ENCODE measurements at places on chromosomes 1 and 21. TPM values are rescaled to one million over a fixed set of nuclear protein-coding genes. Genes with fewer than 3 reads are reported as not detected.

- peak; percentile 92 for DNase-seq
Measured at GRCh38 chr1:156146020-156146768, 7.2 kb upstream of the SEMA4A start.

DNA sequence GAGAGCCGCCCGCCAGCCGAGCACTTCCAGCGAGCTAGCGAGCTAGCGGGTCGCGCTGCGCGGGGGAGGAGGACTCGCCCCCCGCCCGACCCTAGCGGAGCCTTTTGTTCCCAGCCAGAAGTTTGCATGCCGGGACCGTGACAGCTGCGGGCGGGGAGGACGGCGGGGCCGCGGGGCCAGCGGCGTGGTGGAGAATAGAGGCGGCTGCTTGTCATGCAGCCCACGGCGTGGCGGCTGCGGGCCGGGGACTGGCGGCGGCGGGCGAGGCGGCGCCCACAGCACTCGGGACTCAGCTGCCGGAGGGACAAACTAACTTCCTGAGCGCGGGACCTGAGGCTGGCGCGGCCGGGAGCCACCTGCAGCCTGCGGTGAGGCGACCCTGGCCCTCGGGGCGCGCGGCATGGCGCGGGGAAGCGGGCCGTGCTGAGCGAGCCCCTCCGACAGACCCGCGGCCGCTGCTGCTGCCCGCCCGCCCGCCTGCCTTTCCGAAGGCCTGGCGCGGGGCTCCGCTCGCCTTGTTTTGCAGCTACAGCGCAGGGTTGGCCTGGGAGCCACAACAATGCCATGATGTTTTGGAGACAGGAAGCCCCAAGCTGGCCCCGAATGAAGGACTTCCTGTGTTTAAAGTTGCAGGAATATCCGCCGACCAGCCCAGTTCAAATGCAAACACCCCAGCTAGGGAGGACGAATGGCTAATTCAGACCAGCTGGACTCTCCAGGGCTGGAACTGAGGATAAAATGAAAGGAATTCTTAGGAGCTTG, 82.2 kb upstream of the BMP8A start:
- DNase-seq: peak; percentile 72

DNA sequence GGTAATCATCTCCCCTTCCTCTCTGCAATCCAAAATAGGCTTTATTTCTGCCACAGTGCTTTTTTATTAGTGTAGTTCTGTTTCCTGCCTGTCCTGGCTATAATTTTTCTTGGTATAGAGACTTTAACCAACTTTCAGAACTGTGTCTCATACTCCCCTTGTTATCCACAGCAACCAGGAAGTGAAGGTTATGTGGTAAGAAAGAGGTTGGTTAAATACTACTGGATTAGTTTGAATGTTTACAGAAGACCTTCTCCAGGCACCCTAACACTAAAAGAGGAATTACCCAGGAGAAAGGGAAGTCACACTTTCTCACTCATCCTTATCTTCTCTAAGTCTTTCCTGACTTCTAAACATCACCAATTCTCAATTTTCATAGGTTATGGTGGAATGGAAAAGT, 17.8 kb upstream of the TNFSF4 start:
- no peak for DNase-seq

DNA sequence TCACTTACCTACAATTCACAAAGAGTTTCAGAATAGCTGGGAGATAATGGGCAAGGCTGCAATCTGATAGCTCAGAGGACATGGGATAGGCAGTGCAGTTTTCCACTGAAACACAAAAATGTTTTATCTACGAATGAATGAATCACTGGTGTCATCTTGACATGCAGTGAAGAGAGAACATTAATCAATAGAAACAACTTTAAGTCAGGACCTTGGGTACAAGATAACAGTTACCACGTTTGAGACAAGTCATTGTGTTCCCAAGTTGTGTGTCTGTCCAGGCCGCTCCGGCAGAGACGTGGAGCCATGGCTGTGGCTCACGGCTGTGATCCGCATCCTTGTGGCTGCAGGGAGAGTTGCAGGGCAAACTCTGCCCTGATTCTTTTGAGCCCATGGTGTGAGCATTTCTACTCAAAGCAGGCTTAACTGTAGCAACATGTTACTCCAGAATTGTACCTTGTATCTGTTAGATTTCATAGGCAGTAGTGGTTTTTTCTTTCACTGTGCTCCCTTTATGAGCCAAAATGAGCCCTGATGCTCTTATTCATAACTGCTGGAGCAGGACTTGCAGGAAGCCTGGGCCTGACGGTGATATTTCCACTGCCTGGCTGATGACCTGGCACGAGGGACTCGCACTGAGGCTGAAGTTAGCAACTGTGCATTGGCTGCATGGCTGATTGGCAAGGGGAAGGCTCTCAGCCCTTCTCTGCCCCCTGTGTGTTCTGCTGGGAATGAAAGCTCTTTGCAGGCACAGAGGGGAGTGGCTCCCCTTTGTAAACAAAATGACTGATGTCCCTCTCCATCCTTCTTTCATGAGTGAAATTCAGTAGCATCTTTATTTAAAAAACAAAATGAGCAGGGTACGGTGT, 465.2 kb downstream of the AJAP1 start:
- DNase-seq: no peak

DNA sequence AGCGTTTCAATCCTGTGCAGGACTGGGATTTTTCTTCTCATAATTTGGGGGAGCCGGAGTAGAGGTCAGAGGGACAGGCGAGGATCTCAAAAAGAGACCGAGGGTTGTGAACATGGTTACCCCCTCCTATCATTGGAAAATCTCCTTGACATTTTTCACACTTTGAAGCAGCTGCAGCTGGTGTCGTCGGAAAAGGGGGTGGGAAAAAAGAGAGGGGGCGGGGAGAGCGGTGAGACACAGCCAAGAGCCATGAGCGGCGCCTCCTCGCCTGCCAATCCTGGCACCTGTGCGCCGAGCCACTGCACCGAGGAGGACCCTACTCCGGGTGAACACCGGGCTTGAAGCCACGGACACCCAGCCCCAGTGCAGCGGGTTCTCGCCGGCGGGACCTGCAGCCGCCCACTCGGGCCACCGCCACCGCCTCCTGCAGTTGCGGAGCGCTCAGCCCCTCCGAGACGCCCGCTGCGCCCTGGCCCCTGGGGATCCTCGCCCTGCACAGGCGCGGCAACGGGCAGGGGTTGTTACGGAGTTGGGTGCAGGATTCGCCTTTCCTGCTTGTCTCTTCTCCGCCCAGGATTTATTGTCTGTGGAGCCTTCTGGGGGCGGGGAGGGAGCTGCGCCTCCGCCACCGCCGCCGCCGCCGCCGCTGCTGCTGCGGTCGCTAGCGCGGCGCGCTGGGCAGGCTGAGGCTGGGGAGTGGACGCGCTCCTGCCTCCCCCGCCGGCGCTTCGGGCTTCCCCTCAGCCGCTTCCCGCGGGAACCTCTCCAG, at the start of gene LRRC7:
Gene LRRC7, plus strand, starts transcription at position 271 of the 769 bp plus-strand sequence. CDS start 718 bp downstream, outside the sequence.
- peak; percentile 23 for DNase-seq

DNA sequence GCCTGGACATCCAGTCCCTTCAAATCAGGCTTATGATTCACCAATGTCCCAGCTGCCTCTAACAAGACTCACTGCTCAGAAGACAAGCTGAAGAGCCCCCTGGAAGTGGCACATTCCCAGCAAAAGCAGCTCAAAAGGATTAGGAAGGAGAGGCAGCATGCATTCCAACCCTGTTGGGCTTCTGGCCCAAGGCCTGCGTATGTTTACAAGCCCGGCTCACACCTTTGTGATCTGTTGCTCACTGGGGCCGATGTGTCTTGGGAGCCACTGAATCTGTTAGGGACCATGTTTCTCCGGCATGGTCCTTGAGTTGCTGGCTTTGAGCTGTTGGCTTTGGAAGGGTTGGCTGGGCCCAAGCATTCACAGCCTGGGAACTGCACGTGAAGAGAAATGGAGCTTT, 81.2 kb upstream of the C1orf174 start:
- no peak for DNase-seq

B3GALT2 gene
- polyA plus RNA-seq: 4.3 TPM
